ENCODE measurements at places on chromosomes 3 and 15.

GRCh38 chr15:70119911-70120508 is 22.3 kb upstream of the TLE3 start:
- no peak for DNase-seq

- no peak for DNase-seq
Measured at GRCh38 chr3:53646723-53647122, 152.3 kb downstream of the CACNA1D start.

GRCh38 chr3:29164825-29165224 is 116.0 kb upstream of the RBMS3 start:
- no peak for DNase-seq

DNA sequence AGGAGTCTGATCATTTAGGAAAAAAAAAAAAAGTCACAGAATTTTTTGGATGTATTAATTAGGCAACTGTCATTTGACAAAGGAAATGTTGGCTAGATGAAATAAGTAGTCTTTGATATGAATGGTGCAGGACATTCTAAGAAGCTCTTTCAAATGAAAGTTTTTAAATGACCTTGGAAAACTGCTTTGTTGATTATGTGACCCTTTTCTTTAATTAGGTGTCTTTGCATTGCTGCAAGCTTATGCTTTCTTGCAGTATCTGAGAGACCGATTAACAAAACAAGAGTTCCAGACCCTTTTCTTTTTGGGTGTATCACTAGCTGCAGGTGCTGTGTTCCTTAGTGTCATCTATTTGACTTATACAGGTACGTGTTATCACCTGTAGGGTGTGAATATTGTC is 84.0 kb downstream of the STT3B start:
- DNase-seq, result no peak

GRCh38 chr3:53498806-53499641 is 4.6 kb downstream of the CACNA1D start:
- no peak for DNase-seq

DNA sequence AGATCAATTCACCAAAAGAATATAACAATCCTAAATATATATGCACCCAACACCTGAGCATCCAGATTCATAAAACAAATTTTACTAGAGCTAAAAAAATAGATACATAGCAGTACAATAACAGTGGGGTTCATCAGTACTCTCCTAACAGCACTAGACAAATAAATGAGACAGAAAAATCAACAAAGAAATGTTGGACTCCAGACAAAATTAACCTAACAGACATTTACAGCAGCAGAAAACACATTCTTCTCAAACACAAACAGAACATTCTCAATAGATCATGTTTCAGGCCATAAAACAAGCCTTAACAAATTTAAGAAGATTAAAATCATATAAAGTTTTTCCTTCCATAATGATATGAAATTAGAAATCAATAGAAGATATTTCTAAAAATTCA is 124.8 kb upstream of the NECTIN3 start:
- no peak for DNase-seq

Data from AG08395 (cell line).